ENCODE measurements at places on chromosomes 16 and 17.

- DNase-seq = no peak
Observed at GRCh38 chr17:71765437-71765836, 355.4 kb upstream of the SOX9 start.

DNA sequence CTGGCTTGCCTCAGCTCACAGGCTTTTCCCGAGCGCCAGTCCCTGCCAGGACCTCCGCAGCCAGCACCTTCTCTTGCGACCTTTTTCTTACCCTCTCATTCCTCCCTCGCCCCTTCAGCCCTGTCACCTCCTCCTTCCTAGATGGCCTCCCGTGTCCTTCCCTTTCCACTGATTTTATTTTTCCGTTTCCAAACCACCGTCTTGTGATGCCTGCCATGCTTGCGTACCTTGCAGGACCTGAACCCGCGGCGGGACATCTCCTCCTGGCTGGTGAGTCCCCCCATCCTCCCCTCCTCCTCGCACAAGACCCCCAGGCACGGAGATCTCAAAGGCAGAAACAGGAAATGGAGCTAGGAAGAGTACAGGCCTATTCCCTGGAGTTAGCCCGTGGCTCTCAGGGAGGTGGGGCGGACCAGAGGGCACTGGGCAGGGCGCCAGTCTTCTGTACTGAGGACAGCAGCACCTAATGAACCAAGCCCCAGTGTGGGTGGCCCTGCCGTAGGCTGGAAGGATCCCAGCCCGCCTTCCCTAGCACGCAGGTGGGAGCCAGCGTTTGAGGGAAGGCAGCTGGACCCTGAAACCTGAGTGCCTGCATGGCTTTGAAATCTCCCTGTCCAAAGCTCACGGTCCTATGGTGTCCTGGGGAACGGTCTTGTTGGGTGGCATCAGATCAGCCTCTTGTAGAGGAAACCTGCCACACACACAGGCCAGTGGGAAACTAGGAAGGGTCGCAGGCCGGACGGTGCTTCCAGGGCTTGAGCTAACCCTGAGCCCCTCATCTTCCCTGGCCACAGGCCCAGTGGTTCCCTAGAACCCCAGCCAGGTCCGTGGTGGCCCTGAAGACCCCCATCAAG lies 612 bp downstream of the CISD3 start:
- DNase-seq = peak; percentile 47

DNA sequence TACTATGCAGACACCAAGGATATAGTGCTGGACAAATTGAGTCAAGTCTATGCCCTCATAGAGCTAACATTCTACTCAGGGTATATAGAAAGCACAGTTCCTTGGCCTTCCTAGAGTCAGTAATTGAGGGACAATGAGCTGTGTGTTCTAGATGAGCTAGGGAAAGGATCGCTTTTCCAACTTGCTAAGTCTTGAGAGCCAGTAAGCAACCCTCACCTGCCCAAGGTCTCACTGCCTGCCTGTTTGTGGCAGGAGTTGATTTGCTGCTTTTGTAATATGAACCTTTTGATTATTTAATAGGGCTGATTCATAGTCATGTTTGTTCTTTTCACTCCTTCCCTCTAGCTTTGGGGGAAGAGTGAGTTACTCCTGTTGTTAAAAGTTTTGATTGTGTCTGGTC lies 6.5 kb downstream of the DDX42 start:
- DNase-seq = no peak

DNA sequence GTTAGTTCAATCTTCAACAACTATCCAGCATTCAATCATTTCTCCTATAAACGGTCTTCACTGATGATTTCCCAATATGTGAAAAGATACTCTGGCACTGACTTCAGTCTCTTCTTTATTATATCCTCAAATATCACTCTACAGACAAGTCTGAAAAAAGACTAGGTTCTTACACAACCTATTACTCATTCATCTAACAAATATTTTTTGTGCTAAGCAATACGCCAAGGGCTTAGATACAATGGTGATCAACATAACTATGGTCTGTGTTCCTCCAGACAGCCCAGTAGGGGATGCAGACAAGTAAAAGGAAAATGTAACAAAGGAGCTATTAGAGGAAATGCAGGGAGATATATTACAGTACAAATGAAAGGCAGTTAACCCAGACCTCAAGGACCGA lies 63.9 kb downstream of the MYO1D start:
- DNase-seq = no peak

- no peak for DNase-seq
Observed at GRCh38 chr17:77577491-77577890, 381.0 kb upstream of the TNRC6C start.

- DNase-seq = peak; percentile 41
Observed at GRCh38 chr17:38701504-38702165, 3.4 kb upstream of the MLLT6 start.

DNA sequence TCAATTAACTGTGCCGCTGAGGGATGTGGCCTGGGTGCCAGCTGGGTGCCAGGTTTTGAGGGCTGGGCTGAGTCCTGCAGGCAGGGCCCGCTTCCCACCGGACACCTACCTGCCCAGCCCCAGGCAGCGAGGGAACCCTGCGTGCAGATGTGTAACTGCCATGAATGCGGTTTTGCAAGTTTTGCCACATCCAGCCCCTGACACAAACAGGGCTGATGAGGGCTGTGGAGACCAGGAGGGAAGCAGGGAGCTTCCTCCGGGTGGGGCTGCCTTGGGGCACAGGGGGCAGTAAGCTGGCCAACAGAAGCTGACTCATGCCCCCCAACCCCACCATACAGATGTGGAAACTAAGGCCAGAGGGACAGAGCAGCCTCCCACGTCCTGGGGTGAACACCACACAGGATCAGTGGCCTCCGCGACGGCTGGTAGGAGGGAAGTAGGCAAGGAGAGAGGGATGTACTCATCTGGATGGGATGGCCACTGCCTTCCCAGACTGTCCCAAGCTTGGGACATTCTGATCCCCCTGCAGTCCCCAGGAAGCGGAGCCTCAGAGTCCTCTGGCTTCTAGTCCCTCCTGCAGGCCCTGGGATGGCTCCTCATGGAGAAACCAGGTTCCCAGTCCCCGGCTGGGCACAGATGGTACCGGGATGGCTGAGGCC lies 1.6 kb downstream of the UBALD1 start:
- peak; percentile 7 for DNase-seq

DNA sequence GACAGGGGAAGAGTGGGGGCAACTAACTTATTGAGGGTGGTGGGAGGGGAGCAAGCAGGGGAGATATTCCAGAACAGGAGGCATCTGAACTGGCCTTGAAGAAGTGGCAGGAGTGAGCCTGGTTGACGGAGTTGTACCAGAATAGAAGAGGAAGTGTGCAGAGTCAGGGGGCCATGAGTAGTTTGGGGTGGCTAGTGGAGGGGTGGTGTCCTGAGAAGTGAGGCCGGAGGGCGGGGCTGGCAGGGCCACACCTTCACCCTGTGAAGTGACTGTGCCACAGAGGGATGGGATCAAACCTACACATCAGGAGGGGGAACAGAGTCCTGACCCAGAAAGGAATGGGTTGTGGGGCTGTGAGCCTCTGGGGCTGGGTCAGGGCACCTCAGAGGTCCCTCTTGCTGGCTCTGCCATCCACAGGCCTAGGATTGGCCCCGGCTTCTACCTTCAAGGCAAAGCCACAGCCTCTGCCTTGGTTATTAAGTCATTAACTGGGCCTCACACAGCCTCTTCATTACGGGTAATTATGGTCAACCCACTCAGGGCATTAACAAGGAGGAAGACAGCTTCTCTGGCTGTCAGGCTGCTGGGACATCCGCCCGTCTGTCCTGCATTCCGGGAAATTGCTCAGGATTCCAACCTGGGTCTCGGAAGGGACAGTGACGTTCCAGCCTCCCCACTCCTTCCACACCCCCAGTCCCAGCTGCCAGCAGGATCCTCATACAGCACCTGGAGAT lies 12.7 kb downstream of the SPNS2 start:
- no peak for DNase-seq

GRCh38 chr16:82033683-82034300 lies 1.3 kb upstream of the HSD17B2 start:
- no peak for DNase-seq

DNA sequence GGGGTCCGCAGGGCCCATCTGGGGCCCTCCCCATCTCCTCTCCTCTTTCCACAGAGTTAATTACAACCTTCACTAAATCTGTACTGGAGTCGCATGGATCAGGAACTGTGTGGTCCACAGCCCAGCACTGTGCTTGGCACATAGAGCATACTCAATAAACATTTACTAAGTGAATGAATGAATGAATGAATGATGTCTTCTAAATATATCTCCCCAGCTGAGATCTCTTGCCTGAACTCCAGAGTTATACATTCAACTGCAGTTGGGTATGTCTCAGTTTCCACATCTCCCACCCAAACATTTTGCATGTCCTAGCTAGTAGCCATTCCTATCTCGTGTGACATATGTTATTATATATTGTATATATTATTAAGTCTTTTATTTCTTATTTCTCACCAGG lies 28.7 kb upstream of the IL21R start:
- DNase-seq = no peak

GRCh38 chr16:89396156-89396555 lies 94.2 kb downstream of the ANKRD11 start:
- DNase-seq = no peak

- peak; percentile 4 for DNase-seq
Observed at GRCh38 chr16:85969591-85969990, 70.6 kb downstream of the IRF8 start.

DNA sequence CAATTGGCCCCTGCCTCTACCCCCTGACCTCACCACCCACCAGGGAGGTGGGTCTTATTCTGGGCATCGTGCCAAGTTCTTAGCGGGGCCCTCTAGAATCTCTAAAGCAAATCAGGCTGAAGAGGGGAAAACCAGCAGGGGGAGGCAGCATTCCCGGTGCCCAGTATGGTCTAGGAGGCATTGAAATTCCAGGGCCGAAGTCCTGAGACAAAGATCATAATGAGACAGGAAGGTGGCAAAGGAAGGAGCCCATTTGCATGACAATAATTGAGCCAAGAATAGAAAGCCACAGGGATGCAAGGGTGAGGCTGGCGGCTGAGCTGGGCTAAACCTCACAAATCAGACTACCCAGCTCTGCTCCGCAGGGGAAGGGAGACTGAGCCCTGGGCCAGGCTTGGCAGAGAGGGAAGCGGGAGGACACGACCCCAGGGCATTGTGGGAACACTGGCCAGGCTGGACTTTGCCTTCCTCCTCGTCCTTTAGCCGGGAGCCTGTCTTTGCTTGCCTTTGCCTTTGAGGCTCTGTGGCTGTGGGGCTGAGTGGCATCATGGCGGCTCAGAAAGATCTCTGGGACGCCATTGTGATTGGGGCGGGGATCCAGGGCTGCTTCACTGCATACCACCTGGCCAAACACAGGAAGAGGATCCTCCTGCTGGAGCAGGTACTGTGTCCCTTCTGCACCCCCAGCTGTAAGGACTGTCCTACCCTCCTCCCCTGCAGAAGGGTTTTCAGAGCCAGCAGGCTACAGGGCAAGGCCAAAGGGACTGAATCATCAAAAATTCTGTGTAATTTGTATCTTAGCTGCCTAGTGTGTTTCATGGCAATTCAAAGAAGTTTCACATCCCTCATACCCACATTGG lies at the start of gene PIPOX:
Gene PIPOX, plus strand, starts transcription at position 463 of the 860 bp plus-strand sequence. Its CDS starts 85 bp downstream, at position 548.
- no peak for DNase-seq

GRCh38 chr17:82371333-82372248 lies at the start of gene UTS2R:
UTS2R (plus strand) TSS chr17:82371765; CDS start chr17:82374325, 2,560 bp downstream.
- no peak for DNase-seq

DNA sequence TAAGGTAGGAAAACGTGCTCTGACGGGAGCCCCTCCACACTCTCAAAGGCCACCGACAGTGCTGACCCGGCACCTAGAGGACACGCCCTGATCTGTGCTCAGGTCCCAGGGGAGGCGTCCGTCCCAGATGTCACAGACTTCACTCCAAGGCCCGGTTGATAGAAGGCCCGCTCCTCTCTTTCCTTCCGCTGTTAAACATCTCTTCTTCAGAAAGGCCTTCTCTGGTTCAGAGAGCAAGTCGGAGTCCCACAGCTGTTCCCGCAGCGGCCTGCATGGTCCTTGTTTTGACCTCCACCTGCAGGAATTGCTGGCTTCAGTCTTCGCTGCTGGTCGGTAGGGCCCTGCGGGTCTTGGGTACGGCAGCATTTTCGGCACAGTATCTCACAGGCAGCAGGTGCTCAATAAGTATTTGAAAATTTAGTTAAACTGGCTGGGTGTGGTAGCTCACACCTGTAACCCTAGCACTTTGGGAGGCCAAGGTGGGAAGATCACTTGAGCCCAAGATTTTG lies 88.5 kb downstream of the MRC2 start:
- DNase-seq = no peak

DNA sequence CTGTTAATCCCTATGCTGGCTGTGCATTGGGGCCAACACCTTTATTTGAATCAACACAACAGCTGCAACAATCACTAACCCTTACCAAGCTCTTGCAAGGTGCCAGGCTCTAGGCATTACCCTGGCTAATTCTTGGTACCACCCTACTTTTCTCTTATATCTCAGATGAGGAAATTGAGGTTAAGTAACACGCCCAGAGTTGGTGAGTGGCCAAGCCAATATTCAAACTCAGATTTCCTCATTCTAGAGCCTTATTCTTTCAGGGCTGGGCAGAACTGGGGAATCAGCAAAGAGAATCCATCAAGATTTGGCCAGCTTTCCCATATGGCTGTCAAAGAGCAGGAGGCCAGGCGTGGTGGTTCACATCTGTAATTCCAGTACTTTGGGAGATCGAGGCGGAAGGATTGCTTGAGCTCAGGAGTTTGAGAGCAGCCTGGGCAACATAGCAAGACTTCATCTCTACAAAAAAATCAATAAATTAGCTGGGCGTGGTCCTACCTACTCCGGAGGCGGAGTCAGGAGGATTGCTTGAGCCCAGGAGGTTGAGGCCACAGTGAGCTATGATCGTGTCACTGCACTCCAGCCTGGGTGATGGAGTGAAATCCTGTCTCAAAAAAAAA lies 23.7 kb downstream of the ARSG start:
- peak; percentile 37 for DNase-seq

DNA sequence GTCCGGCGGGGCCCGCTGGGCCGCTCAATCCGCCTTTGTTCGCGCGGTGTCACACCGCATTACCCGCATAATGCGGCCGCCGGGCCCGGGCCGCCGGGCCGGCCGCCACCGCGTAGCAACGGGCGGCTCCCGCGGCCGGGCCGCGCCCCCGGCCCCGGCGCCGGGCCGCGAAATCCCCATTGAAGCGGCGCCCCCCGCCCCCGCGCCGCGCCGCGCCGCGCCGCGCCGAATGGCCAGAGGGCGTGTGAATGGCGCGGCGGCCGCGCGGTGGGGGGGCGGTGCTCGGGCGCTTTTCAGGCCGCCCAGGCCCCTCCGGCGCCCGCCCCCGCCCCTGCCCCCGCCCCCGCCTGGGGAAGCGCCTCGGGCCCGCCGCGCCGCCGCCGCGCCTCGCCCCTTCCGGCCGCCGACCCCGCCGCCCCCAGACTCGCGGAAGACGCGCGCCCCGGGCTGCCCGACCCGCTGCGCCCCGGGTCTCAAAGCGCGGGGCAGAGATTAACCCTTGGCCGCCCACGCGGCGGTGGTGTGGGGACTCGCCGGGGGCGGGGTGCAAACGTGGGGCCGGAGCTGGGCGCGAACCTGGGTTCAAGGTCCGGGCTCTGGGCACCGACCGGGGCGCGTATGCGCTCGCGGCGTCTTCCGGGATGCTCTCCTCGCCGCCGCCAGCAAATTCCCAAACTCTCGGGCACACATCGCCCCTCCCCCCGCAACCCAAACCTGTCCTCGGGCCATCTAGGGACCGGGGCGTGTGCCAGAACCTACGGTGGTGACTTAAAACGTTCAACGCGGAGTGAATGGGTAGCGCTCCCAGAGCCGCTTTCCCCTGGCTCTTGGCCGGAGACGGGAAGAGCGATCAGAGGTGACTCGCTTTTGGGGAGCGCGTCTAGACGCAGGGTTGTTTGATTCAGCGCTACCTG lies 46.7 kb downstream of the WNT3 start:
- DNase-seq = no peak
